ENCODE measurements at places on chromosomes 11 and 22.

GRCh38 chr11:104529906-104530305 lies 366.0 kb upstream of the PDGFD start:
- no peak for DNase-seq

DNA sequence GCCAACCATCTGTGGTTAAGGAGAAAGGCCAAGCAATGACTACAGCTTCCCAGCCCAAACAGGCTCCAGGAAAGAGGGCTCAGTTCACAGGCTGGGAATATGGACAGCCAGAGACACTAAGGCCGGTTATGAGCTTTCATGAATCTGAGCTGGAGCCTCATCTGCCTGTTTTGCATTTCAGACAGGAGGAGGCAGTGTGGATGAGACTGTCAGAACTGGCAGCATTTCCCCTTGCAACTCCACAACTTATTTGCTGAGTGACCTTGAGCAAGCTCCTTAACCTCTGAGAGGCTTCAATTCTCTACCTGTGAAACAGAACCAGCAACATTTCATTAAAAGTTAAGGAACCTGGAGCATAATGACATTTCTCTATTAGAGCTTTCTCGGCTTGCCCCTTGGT lies 264.0 kb downstream of the ETS1 start:
- no peak for DNase-seq

DNA sequence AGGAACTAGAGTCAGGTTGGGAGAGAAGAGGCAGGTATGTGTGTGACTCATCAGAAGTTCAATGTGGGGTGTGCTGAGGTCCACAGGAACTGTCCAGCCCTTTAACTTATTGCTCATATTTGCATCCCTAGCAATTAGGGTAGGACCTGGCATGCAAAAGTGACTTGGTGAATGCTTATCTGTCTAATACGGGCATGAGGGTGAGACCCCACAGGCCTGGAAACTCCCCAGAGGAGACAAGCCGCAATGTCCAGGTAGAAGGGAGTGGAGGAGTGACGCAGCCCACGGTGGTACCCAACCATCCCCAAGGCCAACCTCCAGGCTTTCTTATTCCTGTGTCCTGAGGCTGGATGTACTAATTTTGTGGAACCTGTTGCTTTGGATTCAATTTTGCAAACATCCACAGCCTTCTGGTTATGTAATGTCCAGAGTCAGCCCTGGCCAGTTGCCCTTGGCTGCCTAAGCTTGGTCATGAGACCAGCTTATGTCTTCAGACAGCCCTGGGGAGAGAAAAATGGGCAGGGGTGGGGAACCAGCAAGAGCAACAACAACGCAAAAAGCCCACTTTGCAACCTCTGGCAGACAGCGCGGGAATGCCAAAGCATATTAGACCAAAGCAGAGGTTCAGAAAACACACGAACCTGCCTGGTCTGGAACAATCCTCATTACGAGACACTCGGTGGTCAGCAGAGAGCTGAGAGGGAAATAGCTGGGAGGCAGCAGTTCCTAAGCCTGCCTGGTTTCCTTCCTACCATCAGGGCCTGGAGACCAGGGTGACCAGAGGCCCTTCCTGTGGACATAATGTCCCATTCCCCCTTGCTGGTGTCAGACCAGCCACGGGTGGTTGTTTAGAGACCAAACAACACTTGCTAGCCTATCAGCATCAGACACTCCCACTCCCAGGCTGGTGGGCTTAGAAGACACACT lies 49.3 kb downstream of the TIMP3 start:
- no peak for DNase-seq

- no peak for DNase-seq
These were observed 11.6 kb downstream of the CD59 start for GRCh38 chr11:33724644-33725035.

DNA sequence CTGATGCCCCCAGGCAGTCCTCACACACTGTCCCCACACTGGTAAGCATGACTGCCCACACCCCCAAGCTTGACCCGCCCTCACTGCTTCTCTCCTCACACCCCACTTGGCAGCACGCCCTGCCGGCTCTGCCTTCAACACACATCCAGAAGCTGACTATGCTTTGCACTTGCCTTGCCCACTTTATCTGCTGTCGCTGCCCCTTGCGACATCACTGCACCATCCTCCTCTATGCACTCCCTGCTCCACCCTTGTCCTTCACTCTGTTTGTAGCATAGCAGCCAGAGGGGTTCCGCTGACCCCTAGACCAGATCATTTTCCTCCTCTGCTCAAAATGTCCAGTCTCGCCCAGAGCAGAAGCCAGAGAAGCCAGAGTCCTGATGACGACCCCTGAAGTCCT lies 25.3 kb upstream of the SLC25A1 start:
- DNase-seq = no peak

GRCh38 chr22:39658367-39658766 lies 87.8 kb downstream of the CACNA1I start:
- DNase-seq = no peak
